ENCODE measurements at places on chromosomes 2 and 18.

DNA sequence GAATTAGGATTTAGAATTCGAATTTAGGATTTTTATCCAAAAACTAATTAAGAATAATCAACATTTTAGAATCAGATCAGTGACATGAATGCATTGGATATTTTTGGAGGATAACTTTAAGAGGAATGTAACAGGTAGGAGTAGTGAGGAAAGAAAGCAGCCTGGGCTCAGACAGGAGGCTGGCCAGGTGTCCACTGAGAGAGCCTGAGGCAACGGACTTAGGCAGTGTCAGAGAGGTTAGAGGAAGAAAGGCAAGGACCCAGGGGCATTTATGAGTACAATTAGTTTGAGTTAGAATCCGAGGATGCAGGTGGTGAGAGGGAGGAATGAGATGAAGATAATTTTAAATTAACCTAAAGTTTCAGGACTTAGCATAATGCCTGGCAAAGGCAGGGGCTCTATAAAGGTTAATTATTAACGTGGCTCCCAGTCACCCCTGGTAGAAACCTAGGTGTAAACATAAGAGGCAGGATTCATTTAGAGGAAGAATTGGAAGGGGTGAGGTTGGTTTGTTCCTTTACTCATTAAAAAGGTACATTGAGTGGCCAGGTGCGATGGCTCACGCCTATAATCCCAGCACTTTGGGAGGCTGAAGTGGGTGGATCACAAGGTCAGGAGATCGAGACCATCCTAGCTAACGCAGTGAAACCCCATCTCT lies 507.1 kb downstream of the TMEM182 start:
- no peak for DNase-seq

GRCh38 chr2:162676515-162676914 lies 162.1 kb downstream of the KCNH7 start:
- no peak for DNase-seq

DNA sequence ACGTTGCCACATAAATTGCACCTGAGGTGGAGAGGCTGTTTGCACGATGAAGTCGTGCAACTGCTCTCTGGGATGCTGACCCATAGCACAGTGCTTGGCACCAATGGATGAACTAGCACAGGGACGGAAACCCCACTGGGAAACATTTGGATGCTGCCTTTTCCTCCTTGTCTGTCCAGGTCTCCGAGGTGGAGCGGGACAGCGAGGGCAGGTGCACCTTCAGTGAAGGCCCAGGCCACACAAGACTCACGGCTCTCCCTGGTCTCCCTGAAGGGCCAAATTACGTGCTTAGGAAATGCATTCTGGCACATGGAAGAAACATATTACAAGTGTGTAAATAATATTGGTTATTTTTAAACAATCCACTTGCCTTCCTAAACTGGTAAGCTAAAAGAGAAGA lies 70.3 kb downstream of the TPO start:
- no peak for DNase-seq

DNA sequence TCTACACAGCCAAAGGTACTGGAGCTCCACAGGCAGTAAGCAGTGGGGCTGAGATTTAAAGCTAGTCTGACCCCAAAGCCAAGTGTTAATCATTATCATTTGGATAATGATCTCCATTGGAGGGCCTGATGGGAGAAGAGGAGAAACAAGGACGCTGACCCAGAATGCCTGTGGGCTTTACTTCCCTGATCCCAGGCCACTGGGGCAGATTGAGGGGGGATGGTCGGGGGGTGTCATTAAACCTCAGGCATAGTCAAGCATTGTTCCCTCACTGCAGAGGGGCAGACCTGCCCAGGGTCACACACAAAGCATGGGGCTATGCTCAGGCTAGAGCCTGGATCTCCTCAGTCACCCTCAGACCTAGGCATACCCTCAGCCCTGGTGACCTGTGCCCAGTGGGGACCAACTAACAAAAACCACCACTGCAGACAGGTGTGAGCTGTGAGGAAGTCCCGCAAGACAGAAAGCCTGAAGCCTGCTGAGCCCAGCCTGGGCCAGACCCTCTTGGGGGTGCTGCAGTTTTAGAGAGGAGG lies 53.4 kb downstream of the SDC1 start:
- no peak for DNase-seq

DNA sequence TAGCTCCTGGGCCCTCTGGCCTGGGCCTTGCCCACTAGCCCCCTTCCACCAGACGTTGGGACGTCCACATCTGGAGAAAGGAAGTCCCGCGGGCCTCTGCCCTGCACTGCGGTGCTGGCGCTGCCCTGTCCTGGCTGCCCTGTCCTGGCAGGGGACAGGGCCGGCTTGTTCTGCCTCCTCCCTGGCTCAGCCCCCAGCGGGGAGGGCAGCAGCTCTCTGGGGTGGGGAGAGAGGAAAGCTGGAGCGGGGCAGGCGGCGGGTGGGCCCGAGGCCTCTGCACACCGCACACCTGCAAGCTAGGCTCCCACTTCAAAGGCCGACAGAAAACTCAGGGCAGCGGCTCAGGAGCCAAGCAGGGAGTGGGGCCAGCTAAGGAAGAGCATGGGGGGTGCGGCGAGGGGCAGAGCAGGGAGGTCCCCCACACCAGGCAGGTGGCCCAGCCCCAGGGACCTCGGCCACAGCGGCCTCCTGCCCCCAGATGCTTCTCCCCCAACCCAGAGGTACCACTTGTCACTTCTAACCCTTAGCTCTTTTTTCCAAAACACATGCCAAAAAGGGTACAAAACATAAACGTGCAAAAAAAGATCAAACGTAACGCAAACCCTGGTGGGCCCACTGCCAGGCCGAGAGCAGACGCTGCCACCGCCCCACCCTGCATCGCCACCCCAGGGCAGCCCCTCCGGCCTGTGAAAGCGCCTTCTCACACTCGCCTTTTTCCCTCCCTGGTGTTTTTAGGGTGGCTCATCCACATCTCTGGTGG lies 13.5 kb downstream of the SNED1 start:
- no peak for DNase-seq

GRCh38 chr2:109721135-109721534 lies 73.0 kb upstream of the RGPD5 start:
- no peak for DNase-seq

- no peak for DNase-seq
Measured at GRCh38 chr2:170887496-170887895, 41.6 kb upstream of the GORASP2 start.

DNA sequence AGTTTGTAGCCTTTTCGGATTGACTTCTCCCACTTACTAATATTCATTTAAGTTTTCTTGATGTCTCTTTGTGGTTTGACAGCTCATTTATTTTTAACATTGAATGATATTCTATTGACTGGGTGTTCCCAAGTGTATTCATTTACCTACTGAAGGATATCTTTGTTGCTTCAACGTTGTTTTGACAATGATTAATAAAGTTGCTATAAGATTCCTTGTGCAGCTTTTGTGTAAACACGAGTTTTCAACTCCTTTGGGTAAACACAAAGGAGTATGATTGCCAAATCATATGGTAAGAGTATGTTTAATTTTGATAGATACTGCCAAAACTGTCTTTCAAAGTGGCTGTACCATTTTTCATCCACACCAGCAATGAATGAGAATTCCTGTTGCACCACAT lies 1200.9 kb downstream of the DSC3 start:
- no peak for DNase-seq

DNA sequence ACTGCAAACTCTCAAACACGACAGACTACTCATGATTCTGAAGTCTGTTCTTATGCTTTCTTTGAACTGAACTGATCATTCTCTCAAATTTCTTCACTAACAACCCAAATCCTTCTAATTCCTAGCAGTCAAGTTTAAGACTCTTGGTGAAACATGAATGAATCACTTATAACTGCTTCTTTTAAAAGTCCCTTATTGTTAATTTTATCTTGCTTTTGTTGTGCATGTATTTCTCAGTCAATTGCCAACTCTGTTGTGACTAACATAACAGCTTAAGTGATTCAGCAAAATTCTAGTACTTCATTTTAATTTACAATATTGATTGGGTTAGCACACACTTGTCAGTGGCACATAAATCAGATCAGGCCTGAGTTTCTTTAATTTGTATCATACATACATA lies 357.0 kb upstream of the FSIP2 start:
- DNase-seq, result no peak

DNA sequence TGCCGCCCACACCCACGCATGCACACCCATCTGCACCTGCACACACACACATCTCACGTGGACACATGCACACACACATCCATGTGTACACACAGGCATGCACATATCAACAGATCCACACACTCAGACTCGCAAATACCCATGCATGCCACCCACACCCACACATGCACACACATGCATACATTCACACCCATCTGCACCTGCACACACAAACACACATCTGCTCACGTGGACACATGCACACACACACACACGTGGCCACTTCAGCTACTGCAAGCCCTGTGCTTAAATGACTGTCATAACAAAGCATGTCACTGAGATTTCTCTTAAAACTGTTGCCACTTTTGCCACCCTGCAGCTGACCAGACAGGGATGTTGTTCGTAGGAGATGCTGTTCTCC lies 186.6 kb downstream of the SNTG2 start:
- no peak for DNase-seq

DNA sequence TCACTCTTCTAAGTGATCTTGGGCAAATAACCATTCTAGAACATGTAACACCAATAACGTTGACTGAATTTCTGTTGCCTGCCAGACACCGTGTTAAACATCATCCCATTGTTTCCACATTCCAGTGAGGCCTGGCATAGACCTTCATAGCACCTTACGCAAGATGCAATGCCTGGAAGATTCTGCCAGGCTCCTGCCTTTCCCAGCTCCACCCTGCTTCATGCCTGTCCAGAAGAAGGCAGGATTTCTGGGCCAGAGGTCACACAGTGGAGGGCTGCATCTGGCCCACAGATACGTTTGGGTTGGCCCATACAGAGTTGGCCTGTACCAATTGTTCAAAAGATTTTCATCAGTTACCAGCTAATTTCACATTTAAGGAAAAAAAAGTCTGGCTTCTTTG lies 46.3 kb downstream of the EN1 start:
- no peak for DNase-seq

DNA sequence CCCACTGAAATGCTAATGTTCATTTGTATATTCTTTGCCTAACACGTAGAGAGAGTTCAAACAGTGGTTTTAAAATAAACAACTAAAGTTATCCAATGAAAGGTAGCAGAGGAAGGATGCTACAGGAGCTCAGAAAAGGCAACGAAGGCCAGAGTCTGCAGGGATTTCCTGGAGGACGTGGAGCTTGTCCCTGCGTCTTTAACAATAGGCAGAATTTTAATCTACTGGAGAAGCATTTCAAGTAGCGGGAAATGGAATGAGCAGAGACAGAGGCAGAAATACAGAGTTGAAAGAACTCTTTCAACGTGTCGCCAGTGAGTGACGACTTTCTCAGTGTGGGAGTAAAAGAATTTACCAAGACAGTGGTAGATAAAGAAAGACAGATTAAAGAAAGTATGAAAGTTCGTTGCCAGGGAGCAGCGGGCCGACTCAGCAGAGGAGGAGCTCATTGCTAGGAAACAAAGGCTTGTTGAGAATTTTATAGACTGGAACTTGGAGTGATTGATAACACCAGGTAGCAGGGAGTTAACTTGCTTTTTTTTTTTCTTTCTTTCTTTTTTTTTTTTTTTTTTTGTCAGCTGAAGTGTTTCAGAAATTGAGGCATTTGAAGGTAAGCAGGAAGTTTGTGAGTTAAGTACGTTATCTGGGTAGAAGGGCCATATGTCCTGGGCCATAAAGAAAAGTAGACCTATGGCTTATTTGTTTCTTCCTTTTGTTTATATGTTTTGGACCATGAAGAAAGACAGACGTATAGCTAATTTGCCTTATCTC lies 625 bp upstream of the NBAS start:
- no peak for DNase-seq

GRCh38 chr2:184646593-184646992 lies 48.3 kb downstream of the ZNF804A start:
- DNase-seq, result no peak

- DNase-seq, result no peak
Measured at GRCh38 chr2:142967060-142967459, 89.6 kb downstream of the KYNU start.

DNA sequence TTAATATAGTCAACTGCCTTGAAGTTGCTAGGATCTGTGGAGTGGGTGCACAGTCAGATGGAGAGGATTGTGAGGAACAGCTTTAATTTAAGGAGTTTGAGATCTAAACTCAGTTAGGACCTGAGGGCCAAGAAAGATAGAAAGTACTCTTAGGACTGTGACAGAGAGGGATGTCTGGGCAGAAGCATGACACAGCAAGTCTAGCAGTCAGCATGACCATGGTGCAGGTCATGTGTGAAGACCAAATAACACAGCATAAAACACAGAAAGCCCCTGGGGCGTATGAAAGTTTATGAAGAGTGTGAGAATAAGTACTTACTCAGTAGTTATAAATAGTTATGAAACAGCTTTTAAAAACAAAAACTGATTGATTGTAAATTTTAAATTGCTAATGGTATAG lies 107.2 kb downstream of the GALNT1 start:
- no peak for DNase-seq

DNA sequence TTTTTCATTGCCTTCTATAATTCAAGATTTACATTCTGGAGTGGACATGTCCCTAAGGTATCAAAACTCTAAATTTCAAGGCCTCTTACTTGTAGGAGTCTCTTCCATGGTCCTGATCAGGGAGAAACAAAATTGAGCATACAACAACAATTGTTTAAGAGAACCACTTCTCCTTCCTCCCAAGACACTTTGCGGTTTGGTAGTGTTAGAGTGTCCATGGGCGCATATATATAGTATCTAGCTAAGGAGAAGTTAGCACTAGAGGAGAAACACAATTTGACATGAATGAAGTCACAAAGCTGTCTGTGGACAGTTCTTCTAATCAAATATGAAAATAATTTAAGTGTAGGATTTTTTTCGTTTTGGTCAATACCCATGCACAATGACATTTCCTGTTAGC lies 349.1 kb upstream of the MAP2 start:
- no peak for DNase-seq

- DNase-seq, result no peak
Measured at GRCh38 chr2:200966770-200967169, 3.3 kb upstream of the ORC2 start.

- no peak for DNase-seq
Measured at GRCh38 chr18:22314420-22314819, 103.3 kb downstream of the CTAGE1 start.

GRCh38 chr2:127576433-127577207 lies 41.1 kb downstream of the MYO7B start:
- no peak for DNase-seq

GRCh38 chr2:120299004-120299403 lies 46.4 kb downstream of the RALB start:
- DNase-seq, result no peak

GRCh38 chr2:203798296-203799087 lies 69.1 kb upstream of the CTLA4 start:
- no peak for DNase-seq

Data from stimulated activated CD8-positive, alpha-beta memory T cell treated with anti-CD3 and anti-CD28 coated beads, Interleukin-4, amount 100 ng/mL, for 1 hour (primary cell).